Iris pigment epithelial cell (primary cell): ENCODE measurements at places on chromosomes 4 and X.

- DNase-seq = no peak
Measured at GRCh38 chrX:112844250-112844649, 3.6 kb upstream of the AMOT start.

DNA sequence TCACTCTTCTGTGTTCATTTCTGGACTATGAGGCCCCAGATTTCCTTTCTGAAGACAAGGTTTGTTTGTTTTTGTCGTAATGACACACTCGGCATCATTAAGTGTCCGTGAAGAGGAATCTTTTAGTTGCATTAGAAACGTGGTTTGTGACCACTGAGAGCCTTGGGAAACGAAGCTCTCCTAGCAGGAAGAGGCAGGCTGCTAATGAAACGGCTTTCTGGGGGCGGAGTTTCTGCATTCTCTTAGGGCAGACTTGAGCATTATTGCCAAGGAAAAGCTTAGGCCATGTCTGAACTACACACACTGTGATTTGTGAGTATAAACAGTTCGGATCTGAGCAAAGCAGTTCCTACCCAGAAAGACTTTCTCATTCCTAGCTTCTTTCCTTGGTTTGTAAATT is 64.0 kb downstream of the SOX3 start:
- DNase-seq = no peak

DNA sequence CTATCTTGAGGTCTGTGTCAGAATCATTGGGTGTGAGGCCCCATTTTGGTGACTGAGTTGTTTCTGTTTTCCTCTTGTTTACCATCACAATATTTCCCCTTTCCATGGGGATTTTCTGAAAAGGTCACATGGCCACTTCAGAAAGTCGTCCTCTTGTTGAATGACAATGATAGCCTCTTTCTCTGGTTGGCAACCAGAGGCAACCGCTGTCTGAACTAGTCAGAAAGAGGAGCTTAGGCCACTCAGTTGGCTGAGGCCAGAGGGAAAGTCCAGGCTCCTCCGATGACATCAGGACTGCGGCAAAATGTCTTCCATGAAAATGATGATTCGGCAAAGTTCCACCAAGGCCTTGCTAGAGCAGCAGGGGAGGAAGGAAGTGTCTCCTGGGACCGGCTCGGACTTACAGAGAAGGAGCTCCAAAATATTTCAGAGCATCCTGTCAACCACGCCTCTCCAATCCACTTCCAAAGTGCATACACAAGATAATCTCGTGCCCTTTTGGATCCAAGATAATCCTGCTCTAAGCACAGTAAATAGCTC is 19.1 kb upstream of the RBM47 start:
- no peak for DNase-seq

DNA sequence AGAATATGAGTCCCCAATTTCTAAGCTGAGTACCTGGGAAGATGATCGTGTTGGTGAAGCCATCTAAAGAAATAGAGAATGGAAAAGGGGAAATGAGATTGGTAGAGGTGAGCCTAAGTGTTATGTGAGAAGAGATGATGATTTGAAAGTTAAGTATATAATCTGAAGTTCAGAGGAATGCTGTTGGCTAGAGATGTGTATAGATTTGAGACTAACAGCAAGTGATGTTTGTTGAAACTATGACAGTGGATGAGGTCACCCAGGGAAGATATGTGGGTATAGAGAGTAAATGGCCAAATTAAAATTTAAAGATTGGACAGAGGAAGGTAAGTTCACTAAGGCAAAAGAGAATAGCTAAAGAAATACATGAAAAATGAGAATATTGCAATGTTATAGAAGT is 324.2 kb downstream of the MAPK10 start:
- DNase-seq = peak; percentile 61

DNA sequence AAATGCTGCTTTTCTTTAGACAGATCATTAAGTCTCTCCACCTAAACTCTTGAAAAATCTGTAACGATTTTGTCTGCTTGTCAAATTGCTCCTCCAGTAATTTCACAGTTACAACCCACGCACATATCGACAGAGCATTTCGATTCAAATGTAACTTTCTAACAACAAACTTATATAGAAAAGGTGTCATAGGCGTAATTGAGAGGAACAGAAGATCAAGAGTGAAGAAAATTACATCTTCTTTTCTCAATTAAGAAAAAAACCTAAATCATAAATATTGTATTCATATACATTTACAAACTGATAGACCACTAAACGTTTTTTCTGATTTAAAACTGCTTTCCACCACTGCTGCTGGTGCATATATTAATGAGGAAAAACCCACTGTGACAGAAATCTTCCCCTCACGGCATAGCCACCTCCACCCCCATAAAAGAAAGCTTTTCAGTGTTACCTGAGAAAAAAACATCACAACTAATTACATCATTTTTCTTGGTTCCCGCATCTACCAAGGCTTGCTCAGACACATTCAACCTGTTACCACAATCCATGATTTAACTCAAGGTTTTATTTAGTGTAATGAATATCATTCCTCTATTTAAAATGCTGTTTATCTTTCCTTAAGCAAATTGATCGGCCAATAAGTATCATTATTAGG is 1.9 kb downstream of the GPM6A start:
- no peak for DNase-seq
